ENCODE measurements at places on chromosomes 5 and 9. TPM values are rescaled to one million over a fixed set of nuclear protein-coding genes. Genes with fewer than 3 reads are reported as not detected.

Gene HTR4
- total RNA-seq = not detected

Gene ZNF879
- 3.8 TPM for total RNA-seq

Gene PCDHB8
- total RNA-seq = 0.09 TPM

Gene PALM2AKAP2
- 9.7 TPM for total RNA-seq

Gene TNFSF15
- total RNA-seq = 0.55 TPM
